NK-92 treated with Interleukin-12 subunit alpha and Interleukin-12 subunit beta, amount 100 ng/mL, for 24 hours (cell line): ENCODE measurements at places on chromosomes 1 and 21.

GRCh38 chr1:3063379-3064295, 5.4 kb upstream of the PRDM16 start:
- DNase-seq: no peak

- no peak for DNase-seq
These were observed 78.0 kb downstream of the BCAR3 start for GRCh38 chr1:93603601-93604000.

DNA sequence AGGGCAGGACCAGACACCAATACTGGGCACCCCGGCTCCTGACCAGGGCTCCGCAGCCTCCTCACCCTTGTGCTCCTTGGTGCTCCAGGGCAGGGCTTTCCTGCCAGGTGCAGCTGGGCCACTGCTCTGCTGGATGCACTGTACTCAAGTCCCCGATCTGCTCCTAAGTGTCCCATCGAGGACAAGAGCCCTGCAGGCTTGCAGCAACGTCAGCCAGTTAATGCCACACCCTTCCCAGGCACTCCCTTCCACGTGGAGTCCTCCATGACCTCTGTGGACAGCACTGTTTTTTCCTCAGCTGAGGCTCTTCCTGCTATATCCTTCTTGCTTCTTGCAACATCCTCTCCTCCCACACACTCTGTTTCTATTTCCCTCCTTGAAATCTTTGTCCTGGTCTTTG, 94.0 kb upstream of the NGF start:
- DNase-seq: no peak

- DNase-seq: no peak
These were observed 64.9 kb downstream of the RGS13 start for GRCh38 chr1:192700834-192701271.

- no peak for DNase-seq
These were observed 676 bp upstream of the CTTNBP2NL start for GRCh38 chr1:112395256-112395820.

DNA sequence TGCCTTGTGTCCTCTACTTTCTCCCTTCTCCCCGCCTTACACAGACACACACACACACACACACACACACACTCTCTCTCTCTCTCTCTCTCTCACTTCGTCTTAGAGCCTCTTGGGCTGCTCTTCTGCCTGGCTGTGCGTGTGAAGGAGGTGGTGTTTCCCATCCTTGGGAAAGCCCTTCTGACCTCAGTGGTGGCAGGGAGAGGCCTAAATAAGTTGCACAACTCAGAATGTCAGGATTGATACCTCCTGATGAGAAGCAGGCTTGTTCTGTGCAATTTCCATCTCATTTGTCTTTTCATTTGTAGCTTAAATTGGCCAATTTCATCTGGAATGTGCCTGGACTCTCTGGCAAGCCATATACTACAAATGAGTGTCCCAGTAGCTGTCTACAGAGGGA, 25.0 kb downstream of the LRRN2 start:
- no peak for DNase-seq
